HuH-7 (cell line): ENCODE measurements at places on chromosomes 7 and 10.

DNA sequence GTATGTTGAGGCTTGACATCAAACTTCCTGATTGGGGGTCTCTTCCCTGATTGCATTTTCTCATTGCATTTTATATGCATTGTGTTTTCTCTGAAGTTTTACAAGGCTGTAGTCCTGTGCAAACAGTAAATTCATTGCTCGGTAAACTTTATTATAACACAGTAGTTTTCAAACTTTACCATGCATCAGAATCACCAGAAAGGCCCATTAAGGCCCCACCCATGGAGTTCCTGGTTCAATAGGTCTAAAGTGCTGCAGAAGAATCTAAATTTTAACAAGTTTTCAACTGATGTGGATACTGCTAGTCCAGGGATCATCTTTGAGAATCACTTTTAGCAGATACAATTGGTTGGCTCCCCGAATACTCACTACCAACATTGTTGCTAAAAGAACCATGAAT lies 634.7 kb upstream of the LRRTM3 start:
- no peak for DNase-seq

DNA sequence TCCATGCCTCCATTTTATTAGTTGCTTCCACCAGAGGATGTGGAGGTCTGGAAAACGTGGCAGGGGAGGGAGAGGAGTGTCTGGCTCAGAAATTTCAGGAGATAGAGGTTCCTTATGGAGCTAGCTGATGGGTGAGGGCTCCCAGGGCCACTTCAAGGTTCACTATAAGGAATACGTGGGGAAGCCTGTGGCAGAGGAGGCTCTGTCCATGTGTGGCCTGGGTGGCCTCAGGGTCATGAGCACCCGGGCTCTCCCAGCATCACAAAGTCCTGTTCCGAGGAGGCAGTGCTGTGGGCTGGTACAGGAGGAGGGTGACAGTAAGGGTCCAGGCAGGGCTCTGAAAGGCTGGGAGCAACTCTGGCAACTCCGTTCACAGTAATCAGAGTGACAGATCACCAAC lies 24.6 kb downstream of the ARHGAP22 start:
- DNase-seq = no peak

DNA sequence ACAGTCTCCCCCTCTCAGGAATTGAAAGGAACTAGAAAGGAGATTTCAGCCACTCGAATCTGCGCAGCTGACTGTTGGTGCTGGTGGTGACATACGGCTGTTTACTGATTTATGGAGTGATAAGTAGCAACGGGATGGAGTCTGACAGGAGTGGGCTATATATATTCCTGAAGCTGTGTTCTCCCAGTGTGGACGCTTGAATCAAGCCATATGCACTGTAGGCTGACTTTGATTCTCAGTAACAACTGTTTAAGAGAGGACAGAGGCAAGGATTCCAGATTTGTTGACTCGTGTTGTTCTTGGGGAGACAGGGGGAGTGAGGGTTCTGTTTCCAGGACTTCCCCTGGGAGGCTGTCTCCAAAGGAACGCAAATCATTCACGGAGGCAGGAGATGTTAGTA lies 260.1 kb upstream of the AUTS2 start:
- DNase-seq = no peak

DNA sequence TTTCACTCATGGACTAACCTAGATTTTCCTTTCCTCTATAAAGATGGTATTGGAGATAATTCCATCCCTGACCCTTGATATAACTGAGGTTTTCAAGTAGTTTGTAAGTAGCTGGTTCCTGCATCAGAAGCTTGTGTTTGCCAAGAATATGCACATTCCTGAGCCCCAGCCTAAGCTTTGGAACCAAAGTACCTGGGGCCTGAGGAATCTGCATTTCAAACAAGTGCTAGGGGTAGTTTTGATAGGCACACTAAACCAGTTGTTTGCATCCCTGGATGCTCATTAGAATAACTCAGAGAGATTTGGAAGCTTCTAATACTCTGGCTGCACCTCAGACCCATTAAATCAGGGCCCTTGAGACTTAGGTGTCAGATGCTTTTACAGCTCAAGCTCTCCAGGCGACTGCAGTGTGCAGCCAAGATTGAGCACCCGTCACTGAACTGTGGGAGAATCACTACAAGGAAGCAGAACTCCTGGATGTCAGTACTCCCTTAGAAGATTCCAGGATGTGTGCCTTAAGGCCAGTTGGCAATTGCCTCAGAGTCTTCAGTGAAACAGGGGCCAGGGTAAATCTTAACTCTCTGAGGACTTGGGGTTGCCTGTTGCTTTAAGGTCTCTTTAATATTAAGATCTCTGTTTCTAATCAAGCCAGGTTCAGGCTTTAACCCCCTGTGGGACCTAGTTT lies 565.0 kb downstream of the REEP3 start:
- DNase-seq = no peak

DNA sequence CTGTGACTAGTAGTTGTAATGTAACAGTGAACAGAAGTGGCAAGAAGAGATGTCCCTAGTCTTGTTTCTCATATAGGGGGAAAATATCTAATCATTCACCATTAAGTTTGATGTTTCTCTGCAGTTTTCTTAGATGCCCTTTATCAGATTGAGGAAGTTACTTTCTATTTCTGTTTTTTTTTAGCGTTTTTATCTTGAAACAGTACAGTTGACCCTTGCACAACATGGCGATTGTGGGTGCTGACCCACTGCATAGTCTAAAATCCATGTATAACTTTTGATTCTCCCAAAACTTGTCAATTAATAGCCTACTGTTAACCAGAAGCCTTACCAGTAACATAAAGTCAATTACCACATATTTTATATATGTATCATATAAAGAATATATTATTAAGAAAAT lies 192.0 kb downstream of the ADK start:
- no peak for DNase-seq

DNA sequence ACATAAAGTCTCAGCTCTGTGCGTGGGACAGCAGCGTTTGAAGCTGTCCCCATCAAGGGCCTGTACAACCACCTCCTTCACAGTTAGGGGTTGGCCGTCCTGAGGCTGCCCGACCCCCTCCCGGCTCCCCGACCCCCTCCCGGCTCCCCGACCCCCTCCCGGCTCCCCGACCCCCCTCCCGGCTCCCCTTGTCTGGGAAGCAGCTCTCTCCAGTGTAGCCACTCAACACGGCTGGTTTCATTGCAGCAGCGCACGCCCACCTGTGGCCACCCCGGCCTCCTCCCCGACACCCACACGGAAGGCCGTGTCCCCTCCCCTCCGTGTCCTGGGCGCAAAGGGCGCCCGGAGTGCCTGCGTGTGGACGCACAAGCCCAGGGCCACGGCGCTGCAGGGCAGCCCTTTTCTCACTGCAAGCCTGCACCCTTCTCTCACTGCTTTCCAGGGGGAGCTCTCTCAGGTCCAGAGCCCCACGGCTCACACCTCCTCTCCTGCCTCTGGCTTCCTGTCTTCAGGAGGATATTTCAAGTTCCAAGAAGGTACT lies 20.9 kb upstream of the FAM20C start:
- peak; percentile 61 for DNase-seq

GRCh38 chr7:30005464-30005863 lies 15.9 kb upstream of the SCRN1 start:
- no peak for DNase-seq

- no peak for DNase-seq
Observed at GRCh38 chr7:30788640-30789333, 17.6 kb downstream of the MINDY4 start.

DNA sequence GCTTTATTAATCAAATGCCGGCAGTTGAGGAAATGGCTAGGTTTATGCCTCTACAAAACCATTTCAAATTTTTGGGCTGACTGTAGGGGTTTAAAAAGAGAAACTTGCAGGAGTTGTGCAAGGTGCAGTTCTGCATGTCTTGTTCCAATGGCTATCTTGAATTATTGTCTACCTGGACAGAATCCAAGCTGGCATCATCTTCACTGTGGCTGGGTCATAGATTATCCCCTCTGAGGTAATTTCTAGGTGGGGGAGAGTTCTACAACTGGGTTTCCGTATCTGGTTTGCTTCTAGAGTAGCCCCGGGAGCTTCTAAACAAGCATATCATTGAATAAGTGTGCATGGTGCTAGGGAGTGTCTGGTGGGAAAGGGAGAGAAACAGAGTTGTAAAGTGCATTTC lies 16.9 kb downstream of the BET1 start:
- DNase-seq = no peak

- DNase-seq = no peak
Observed at GRCh38 chr10:57689596-57690297, 577.9 kb downstream of the IPMK start.

GRCh38 chr10:17730667-17731066 lies 21.3 kb upstream of the TMEM236 start:
- DNase-seq = no peak

- DNase-seq = no peak
Observed at GRCh38 chr7:18754766-18755165, 259.2 kb downstream of the HDAC9 start.

GRCh38 chr10:51030480-51030879 lies 43.8 kb upstream of the PRKG1 start:
- DNase-seq = no peak

GRCh38 chr10:119483001-119483400 lies 59.5 kb downstream of the RGS10 start:
- DNase-seq = no peak

DNA sequence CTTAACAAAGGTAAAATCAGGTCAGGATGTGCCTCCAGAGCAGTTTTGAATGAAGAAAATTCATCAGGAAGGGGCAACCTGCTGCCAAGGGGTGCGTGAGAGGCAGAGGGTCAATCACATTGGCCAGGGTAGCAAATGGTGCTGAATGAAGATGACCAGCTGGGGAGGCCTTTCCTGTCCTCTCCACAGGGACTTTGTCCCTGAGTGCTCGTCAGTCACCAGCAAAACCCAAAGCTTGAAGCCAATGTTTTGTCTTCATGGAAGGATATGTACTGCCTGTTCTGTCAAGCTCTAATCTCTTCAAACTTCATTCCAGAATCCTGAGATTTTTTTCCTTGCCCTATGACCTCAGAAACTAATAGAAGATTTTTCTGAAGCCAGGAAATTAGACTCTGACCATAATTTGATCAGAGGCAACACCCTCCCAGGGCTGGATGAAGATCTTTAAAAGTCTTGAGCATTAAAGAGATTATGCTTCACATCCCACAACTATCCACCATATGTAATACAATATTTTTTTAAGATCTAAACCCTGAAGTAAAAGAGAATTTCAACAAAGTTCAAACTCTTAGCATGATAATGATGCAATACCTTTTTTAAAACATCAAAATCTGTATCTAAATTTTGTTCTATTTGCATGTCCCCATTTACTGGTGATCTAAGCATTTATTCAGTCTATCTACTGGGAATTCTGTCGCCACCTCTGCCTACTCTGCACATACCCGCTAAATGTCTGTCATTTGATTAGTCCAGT lies 243.0 kb downstream of the SNX13 start:
- DNase-seq = no peak

- no peak for DNase-seq
Observed at GRCh38 chr7:85600395-85600794, 413.5 kb upstream of the SEMA3D start.

GRCh38 chr10:66466622-66467021 lies 459.2 kb upstream of the LRRTM3 start:
- DNase-seq = no peak

DNA sequence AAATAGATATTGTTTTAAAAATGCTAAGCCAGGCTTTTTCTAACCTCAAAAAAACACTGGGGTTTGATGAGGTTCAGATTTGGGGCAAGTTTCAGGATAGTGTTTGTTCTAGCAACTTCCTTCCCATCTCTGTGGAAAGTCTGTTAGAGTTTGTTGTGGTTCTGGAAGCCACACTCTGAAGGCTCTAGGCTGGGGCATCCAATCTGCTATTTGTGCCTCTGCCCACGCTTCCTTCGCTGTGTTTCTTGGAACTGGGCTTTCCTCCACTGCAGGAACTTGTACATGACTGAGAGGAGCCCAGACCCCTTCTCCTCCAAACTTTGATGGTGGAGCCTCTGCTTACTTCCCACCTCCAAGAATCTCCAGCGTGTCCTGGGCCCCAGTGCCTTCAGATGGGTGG lies 108.5 kb upstream of the SLC25A13 start:
- no peak for DNase-seq

DNA sequence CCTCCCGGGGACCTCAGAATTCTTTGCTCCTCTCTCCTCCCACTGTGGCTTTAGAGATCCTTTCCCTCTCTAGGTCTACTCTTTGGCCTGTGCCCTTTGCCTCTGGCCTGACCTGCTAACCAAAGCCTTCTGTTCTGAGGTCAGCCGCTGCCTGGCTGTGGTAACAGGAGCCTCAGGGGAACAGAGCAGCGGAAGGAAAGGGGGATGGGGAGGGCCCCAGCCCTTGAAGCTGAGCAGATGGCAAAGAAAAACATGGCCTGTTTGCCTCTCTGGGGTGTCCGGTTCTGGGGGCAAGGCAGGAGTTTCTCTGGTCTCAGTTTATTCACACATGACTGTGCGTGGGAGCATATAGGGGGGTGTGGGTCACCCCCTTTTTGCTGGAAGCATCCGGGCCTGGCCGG lies 28.2 kb downstream of the COL26A1 start:
- peak; percentile 81 for DNase-seq

GRCh38 chr7:121153995-121154394 lies 165.5 kb downstream of the CPED1 start:
- no peak for DNase-seq

GRCh38 chr10:92845921-92846320 lies 2.4 kb upstream of the EXOC6 start:
- DNase-seq = no peak

DNA sequence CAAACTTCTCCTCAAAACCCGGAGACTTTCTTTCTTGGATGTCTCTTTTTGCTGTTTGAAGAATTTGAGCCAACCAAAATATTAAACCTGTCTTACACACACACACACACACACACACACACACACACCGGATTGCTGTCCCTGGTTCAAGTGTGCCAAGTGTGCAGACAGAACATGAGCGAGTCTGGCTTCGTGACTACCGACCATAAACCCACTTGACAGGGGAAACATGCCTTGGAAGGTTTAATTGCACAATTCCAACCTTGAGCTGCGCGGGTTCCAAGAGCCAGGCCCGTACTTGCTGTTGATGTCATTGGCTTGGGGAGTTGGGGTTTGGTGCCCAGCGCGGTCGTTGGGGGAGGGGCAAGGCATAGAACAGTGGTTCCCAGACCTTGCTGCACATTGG lies 1.7 kb downstream of the EGFR start:
- DNase-seq = peak; percentile 52

DNA sequence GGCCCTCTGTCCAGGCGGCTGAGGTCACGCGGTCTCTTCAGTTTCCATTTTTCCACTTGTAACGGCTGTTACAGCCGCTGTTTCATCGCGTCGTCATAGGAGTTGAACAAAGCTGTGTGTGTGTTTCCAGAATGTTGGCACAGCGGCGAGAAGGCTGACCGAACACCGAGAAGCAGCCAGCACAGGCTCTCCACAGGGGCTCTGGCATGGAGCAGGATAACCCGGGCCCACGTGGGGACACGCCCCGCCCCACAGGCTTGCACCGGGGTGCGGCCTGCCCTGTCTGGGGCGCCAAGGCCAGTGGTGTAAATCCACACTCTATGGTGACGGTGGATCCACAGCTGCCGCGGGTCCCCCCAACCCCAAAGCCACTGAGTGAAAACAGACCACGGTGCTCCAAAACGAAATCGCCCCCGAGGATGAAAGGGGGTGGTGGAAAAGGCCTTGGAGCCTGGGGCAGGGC lies 448.2 kb downstream of the DNAJB6 start:
- no peak for DNase-seq
